ENCODE measurements at places on chromosomes 16 and 17.

GRCh38 chr16:24980077-24980793 is 34.9 kb downstream of the ARHGAP17 start:
- DNase-seq = no peak

DNA sequence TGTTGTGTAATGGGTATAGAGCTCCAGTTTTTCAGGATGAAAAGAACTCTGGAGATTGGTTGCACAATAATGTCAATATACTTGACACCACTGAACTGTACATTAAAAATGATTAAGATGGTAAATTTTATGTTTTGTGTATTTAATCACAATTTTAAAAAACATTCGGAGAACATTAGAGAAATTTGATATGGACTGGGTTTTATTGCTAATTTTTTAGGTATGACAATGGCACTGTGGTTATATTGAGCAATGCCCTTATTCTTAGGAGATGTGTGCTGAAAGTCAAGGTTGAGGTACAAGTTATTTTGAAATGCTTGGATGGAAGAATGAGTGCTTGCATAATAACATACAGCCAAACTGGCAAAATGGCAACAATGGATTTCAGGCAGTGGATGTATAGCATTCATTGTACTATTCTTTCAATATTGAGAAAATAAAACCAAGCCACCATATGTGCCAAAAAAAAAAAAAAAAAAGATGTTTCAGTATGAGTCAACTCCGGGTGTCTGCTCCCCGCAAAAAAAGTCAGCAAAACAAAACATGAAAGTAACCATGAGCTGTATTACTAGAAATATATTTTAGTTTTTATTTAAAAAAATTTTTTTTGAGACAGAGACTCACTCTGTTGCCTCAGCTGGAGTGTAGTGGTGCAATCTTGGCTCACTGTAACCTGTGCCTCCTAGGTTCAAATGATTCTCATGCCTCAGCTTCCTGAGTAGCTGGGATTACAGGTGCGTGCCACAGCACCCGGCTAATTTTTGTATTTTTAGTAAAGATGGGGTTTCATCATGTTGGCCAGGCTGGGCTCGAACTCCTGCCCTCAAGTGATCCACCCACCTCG is 19.8 kb downstream of the HOXB1 start:
- DNase-seq = peak; percentile 7

GRCh38 chr16:8928467-8928957 is 35.2 kb downstream of the USP7 start:
- DNase-seq = peak; percentile 17

GRCh38 chr16:58733248-58733670 is 857 bp downstream of the GOT2 start:
- DNase-seq = no peak

GRCh38 chr17:16989230-16989952 is 17.5 kb upstream of the TNFRSF13B start:
- DNase-seq = no peak

DNA sequence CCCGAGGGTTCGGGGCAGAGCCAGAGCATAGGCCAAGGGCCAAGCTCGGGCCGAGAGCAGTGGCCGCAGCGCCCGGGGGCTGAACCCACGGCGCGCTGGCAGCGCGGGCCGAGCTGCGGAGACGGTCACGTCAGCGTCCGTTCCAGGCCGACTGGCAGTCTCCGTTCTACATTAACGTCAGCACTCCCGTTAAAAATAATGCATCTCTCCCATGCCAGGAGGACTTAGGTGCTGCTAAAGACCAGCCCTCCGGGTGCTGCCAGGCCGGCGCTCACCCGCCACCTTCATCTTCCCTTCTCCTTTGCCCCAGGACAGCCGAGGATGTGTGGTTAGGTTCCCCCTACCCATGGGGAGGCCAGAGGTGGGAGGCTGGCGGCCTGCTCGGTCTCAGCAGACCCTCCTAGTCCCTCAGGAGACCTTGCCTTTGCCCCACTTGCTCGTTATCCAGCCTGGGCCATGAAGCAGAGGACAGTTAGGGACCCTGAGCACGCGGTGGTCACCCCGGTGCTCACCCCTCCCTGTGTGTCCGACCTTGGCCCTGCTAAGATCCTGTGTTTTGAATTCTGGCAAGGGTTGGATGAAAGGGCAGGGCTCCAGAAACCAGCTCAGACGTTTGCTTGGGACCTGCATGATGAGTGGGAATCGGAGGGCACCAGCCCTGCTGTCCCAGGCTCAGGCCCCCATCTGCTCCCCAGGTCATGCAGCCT is 572 bp downstream of the MPG start:
- no peak for DNase-seq

GRCh38 chr17:63821804-63822203 is 5.4 kb upstream of the PSMC5 start:
- DNase-seq = no peak

GRCh38 chr17:39662551-39663339 is 2.4 kb upstream of the TCAP start:
- no peak for DNase-seq

- DNase-seq = no peak
Observed at GRCh38 chr16:24731722-24732419, 2.4 kb downstream of the TNRC6A start.

- peak; percentile 37 for DNase-seq
Observed at GRCh38 chr16:88634141-88634993, 4.0 kb upstream of the IL17C start.

- DNase-seq = no peak
Observed at GRCh38 chr17:31537565-31538011, 146.1 kb downstream of the RAB11FIP4 start.

DNA sequence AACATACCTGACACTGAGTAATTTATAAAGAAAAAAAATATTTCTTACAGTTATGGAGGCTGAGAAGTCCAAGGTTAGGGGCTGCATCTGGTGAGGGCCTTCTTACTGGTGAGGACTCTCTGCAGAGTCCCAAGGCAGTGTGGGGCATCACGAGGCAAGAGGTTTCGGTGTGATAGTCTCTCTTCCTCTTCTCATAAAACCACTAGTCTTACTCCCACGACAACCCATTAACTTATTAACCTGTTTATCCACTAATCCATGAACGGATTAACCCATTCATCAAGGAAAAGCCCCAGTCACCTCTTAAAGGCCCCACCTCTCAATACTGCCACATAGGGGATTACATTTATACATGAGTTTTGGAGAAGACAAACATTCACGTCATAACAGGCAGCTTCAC is 20.1 kb downstream of the CIITA start:
- DNase-seq = no peak

DNA sequence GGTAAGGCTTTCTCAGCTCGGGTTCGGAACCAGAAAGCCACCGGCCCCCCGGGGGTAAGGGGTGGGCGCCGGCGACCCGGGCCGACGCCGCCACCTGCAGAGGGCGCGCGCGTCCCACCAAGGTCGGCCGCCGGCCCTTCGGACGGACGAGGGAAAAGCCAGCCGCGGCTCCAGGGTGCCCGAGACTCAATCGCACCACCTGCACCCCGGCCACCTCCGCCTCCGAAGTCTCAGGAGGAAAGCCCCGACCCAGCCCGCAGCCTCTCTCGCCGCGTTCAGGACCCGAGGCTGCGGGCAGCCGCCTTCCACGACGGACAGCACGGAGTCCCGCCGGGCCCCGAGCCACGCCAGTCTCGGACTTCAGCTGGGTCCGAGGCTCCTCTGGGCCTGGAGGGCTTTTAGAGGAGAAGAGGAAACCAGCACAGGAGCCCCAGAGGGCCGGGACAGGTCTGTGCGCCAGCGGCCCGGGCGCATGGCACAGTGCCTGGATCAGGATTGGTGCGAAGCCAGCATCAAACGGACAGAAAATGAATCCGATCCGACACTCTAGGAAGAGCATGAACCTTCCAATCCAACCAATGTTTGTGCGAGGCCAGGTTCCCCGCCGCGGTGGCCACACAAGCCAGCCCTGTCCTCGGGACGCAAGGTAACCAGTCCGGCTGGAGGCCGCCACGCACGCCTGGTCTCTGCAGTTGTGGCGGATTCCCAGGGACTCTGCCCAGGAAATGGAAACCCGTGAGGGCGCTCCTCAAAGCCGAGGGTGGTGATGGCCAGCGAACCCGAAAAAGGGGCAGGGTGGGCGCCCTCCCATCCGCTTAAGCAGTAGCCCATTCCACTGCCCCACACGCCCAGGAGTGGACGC is 6.7 kb downstream of the CBX8 start:
- peak; percentile 41 for DNase-seq

DNA sequence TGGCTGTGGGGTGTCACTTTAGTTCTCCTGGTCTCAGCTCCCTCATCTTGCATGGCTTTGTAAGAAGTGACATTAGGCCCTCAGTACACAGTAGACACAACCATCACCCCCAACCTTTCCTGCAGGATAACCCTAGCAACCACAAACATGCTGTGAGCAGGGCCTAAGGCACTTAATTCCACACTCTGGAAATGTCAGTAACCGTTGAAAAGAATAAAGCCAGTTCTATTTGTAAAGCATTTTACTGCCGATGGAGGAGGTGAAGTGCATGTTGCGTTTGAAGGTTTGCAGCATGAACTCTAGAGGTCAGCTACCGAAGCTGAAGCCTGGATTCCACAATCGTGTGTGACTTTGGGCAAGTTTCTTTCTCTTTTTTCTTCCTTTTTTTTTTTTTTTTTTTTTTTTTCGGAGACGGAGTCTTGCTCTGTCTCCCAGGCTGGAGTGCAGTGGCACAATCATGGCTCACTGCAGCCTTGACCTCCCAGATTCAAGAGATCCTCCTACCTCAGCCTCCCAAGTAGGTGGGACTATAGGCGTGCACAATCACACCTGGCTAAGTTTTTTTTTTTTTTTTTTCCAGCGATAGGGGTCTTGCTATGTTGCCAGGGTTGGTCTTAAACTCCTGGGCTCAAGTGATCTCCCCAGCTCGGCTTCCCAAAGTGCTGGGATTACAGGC is 26.1 kb upstream of the TOB1 start:
- no peak for DNase-seq

DNA sequence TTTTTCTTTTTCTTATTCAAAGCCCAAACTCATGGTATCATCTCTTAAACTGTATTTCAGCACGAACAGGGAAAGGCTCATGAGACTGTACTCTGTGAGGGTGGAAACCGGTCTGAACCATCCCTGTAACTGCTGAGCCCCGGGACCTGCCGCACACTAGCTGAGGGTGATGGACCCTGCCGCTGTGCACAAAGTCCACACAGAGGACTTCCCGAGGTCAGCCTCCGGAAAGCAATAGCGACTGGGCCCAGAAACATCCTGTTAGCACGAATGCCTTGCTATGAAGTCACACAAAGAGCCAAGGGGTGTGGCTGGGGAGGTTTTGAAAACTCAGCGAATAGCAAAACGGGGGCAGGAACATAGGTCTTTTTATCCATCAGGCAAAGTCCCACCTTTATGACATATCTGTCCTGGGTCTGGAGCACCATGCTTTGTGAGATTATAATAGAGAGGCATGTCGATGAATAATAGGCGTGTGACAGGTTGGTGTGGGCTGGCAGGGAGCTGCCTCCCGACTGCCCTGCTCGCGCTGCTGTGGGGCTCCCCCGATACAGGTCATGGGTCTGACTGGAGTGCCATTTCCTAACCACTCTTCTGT is 33.4 kb downstream of the CDK5R1 start:
- peak; percentile 29 for DNase-seq

GRCh38 chr17:34423978-34424813 is 61.2 kb upstream of the CCL1 start:
- DNase-seq = no peak

All from stimulated activated CD4-positive, alpha-beta T cell treated with anti-CD3 and anti-CD28 coated beads, Interleukin-12 subunit alpha, Interleukin-12 subunit beta, amount 100 ng/mL, for 4 hours (primary cell).